CD4-positive, alpha-beta memory T cell (primary cell): ENCODE measurements at places on chromosomes 13 and 19.

GRCh38 chr13:73074014-73074413 is 15.2 kb downstream of the KLF5 start:
- H3K27me3 ChIP-seq, result no peaks in the 10 kb centered on the region
- H3K36me3 ChIP-seq, result no peaks in the 10 kb centered on the region
- H3K4me3 ChIP-seq, result no peak overlapping the region
- no peaks in the 10 kb centered on the region for H3K4me1 ChIP-seq
- DNase-seq, result no peak

- H3K27me3 ChIP-seq, result no peaks in the 10 kb centered on the region
- no peaks in the 10 kb centered on the region for H3K4me1 ChIP-seq
Observed at GRCh38 chr13:105345730-105346129, 1189.7 kb downstream of the EFNB2 start.

- H3K27me3 ChIP-seq, result no peaks in the 10 kb centered on the region
- DNase-seq, result no peak
- H3K4me3 ChIP-seq, result no peak overlapping the region
- no peaks in the 10 kb centered on the region for H3K36me3 ChIP-seq
Observed at GRCh38 chr19:12265921-12266704, 28.6 kb downstream of the ZNF44 start.

- H3K27ac ChIP-seq, result no peak overlapping the region
- no peaks in the 10 kb centered on the region for H3K4me1 ChIP-seq
- no peaks in the 10 kb centered on the region for H3K36me3 ChIP-seq
- no peaks in the 10 kb centered on the region for H3K27me3 ChIP-seq
Observed at GRCh38 chr13:36362251-36362650, 16.1 kb upstream of the SPART start.

GRCh38 chr13:83681547-83681946 is 200.7 kb downstream of the SLITRK1 start:
- H3K4me3 ChIP-seq, result no peak overlapping the region
- H3K27me3 ChIP-seq, result no peaks in the 10 kb centered on the region
- no peaks in the 10 kb centered on the region for H3K4me1 ChIP-seq
- H3K36me3 ChIP-seq, result no peaks in the 10 kb centered on the region

DNA sequence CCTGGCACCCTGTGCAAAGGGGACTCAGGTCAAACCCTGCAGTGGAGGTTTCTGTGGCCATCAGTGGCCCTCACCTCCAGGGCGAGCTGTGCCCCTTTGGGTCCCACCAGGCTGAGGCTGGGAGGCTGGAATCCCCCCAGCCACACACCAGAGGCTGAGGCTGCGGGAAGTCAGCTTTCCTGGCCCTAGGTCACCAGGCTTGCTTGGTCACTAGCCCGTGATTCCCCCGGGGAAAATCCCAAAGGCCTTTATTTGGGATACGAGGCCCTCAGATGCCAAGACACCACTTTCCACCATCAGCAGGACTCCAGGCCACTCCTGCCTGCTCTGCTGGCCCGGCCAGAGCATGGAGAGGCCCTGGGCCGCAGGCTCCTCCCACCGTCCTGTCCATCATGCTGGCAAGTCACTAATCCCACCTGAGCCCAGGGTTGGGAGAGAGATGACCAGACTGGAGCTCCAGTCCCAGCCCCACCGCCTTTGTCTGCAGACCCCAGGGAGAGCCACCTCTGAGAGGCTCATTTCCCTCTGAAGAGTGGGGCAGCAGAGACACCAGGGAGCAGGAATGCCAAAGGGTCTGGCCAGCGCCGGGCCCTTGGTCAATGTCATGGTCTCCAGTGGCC is 4.7 kb downstream of the NKPD1 start:
- no peaks in the 10 kb centered on the region for H3K36me3 ChIP-seq
- H3K4me3 ChIP-seq, result no peak overlapping the region
- H3K27me3 ChIP-seq, result peaks cover 3% of the 10 kb centered on the region
- H3K4me1 ChIP-seq, result peaks cover 28% of the 10 kb centered on the region
- peak; percentile 25 for DNase-seq

DNA sequence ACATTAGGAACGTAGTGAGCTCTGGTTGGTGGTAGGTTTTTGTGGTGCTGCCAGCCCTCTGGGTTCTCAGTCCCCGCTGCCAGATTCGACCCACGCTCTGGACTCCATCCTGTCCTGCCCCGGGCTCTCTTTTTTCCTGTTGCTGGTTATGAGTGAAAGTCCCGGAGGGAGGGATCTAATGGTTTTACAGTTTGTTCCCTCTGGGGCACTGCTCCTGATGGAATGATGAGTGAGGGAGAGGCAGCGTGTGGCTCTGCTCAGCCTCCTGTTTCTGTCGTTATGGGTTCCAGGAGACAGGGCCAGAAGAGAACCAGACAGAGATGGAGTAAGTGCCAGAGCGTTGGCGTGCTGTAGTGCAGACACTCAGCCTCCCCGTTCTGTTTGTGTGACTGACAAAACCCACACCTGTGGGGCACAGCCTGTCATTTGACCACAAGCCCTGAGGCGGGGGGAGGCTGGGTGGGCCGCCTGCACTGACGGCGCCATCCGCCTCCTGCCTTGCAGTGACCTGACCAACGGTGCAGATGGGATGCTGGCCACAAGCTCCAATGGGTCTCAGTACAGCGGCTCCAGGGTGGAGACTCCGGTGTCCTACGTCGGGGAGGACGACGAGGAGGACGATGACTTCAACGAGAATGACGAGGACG is 18.3 kb downstream of the ATP4B start:
- no peak overlapping the region for H3K27ac ChIP-seq
- peaks cover 37% of the 10 kb centered on the region for H3K36me3 ChIP-seq
- no peak overlapping the region for H3K4me3 ChIP-seq
- H3K4me1 ChIP-seq, result no peaks in the 10 kb centered on the region
- DNase-seq, result no peak

DNA sequence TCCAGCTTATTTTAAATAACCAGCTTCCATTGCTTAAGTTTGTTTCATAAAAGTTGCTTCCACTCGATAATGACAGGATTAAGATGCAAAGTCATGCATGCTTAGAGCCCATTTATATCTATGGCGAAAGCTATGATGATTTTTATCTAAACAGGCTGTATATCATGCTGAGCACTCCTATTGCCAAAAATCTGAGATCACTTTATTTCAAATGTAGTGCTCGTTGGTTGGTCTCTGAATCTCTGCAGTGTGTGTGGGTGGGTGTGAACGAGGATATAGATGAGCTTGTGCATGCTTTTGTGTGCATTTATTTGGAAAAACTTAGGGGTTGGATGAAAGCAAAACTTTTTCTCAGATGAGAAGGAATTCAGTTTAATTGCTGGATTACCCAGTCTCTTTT is 27.0 kb upstream of the ARGLU1 start:
- no peaks in the 10 kb centered on the region for H3K36me3 ChIP-seq
- H3K27ac ChIP-seq, result no peak overlapping the region
- DNase-seq, result no peak
- peaks cover 4% of the 10 kb centered on the region for H3K4me1 ChIP-seq
- H3K4me3 ChIP-seq, result no peak overlapping the region

- no peaks in the 10 kb centered on the region for H3K27me3 ChIP-seq
- H3K4me3 ChIP-seq, result peak overlapping the region; percentile 23
- no peak for DNase-seq
- H3K36me3 ChIP-seq, result no peaks in the 10 kb centered on the region
- H3K4me1 ChIP-seq, result peaks cover 24% of the 10 kb centered on the region
- no peak overlapping the region for H3K27ac ChIP-seq
Observed at GRCh38 chr19:42402376-42403116, 12.4 kb upstream of the CNFN start.

DNA sequence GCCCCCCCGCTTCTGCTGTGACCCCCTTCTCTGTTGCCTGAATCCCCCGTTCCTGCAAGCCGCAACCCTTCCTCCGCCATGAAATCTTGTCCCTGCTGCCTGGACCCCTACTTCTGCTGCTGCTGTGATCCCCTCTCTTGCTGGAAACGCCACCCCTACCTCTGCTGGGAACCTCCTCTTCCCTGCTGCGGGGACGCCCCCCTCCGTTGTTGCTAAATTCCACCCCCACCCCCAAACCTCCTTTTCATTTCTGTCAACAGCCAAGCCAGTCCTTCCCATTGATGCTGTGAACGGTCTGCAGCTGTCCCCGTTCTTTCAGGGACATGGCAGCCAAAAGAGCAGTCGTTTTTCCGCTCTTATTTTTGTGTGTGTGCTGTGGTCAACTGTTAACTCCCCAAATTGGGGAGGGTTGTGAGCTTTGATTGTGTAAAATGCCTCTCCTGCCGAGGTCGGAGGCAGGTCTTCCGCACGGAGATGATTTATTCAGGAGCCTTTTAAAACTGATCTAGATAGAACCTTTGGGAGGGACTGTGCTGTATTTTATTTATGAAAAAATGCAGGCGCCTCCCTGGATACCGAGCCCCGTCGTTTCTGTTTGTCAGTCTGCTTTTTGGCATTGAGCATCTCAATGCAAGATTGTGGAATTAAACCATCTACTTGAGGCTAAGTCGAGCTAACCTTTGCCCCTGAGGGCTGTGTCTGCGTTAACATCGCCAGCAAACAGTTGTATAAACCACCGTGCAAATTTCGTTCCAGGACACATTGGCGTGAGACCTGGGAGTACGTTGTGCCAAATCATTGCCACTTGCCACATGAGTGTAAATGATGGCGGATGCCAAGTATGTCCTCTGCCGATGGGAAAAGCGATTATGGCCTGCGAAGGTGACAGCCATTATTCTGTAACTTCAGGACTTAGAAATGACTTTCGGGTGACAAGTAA is 27.9 kb upstream of the NDUFS7 start:
- peak overlapping the region; percentile 36 for H3K27ac ChIP-seq
- peaks cover 5% of the 10 kb centered on the region for H3K36me3 ChIP-seq
- H3K27me3 ChIP-seq, result no peaks in the 10 kb centered on the region
- peaks cover 16% of the 10 kb centered on the region for H3K4me1 ChIP-seq
- no peak for DNase-seq

GRCh38 chr19:3944018-3944721 is 11.3 kb downstream of the NMRK2 start:
- no peaks in the 10 kb centered on the region for H3K27me3 ChIP-seq
- H3K4me1 ChIP-seq, result no peaks in the 10 kb centered on the region
- H3K27ac ChIP-seq, result no peak overlapping the region
- no peak for DNase-seq

DNA sequence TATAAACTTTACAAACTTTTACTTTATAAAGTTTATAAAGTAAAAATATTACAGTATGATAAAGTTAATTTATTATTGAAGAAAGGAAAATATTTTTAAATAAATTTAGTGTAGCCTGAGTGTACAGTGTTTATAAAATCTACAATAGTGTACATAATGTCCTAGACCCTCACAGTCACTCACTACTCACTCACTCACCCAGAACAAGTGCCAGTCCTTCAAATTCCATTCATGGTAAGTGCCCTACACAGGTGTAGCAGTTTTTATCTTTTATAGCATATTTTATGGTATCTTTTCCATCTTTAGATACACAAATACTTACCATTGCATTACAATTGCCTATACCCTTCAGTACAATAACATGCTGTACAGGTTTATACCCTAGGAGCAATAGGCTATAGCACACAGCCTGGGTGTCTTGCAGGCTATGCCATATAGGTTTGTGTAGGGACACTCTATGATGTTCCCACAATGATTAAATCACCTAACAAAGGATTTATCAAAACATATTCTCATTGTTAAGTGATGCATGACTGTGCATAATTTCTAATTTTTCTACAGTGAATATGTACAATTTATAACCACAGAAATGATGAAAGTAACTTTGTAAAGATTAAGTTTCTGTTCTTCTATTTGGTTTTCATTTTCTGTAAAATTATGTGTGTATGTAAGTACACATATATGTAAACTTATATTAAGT is 98.0 kb downstream of the SPRY2 start:
- H3K4me1 ChIP-seq, result no peaks in the 10 kb centered on the region
- no peak overlapping the region for H3K27ac ChIP-seq
- H3K27me3 ChIP-seq, result no peaks in the 10 kb centered on the region
- H3K4me3 ChIP-seq, result no peak overlapping the region
- H3K36me3 ChIP-seq, result no peaks in the 10 kb centered on the region

DNA sequence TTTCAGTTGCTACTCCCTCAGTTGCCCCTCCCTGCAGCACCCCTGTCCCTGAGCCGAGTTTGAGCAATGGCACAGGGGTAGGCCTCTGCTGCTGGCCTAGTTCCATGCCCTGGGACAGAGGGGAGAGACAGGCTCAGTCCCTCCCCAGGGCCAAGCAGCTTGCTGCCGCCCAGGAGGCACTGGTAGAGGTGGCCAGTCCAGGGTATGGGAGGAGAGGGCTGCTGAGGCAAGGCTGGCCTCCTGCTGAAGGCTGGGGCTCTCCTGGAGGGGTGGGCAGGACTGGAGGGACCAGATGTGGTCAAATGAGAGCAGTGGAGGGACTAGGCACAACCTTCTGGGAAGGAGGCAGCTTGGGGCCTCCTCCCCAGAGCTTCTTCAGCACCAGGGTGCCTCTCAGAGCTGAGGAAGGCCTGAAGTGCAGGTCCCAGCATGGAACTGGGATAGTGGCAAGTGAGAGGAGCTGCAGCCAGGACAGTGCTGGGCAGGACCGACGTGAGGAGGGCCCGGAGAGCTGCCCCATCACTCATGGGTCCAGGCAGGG is 29.8 kb upstream of the VSTM2B start:
- H3K27ac ChIP-seq, result no peak overlapping the region
- H3K36me3 ChIP-seq, result no peaks in the 10 kb centered on the region
- H3K4me3 ChIP-seq, result no peak overlapping the region
- H3K4me1 ChIP-seq, result no peaks in the 10 kb centered on the region
- no peaks in the 10 kb centered on the region for H3K27me3 ChIP-seq
